ENCODE measurements at places on chromosomes 11 and 22. TPM values are rescaled to one million over a fixed set of nuclear protein-coding genes. Genes with fewer than 3 reads are reported as not detected.

The SLN gene
- not detected for total RNA-seq

The VPS26B gene
- total RNA-seq = 42.4 TPM

The VSTM5 gene
- total RNA-seq = not detected

The SHANK2 gene
- 2.1 TPM for total RNA-seq

The CHCHD10 gene
- total RNA-seq = 61.8 TPM

The DDX25 gene
- 1.7 TPM for total RNA-seq

The PRSS23 gene
- total RNA-seq = 29.4 TPM

The MMP7 gene
- 0.20 TPM for total RNA-seq

DNA sequence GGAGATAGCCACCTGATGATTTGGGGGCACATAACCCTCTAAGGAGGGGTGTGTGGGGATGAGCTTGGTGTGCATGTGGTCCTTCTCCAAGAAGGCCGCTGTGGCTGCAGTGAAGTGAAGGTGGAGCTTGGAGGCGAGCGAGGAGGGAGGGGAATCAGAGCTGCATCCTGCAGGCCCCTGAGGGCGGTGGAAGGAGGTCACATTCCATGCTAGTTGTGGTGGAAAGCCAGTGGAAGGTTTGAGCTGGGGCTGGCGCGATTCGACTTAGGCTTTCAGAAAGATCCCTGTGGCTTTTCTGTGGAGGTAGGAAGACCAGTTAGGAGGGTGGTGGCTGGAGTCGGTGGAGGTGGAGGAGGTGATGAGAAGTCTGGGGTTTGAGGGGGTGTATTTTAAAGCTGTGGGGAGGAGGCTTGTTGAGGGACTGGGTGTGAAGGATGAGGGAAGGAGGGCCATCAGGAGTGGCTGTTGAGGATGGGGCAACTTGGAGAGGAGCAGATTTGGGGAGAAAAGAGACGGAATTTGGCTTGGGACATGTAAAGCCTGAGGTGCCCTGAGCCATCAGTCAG, 62.0 kb downstream of the TBC1D22A start:
- no peak for DNase-seq

GRCh38 chr22:27815826-27816530, 14.4 kb upstream of the MN1 start:
- no peak for DNase-seq

DNA sequence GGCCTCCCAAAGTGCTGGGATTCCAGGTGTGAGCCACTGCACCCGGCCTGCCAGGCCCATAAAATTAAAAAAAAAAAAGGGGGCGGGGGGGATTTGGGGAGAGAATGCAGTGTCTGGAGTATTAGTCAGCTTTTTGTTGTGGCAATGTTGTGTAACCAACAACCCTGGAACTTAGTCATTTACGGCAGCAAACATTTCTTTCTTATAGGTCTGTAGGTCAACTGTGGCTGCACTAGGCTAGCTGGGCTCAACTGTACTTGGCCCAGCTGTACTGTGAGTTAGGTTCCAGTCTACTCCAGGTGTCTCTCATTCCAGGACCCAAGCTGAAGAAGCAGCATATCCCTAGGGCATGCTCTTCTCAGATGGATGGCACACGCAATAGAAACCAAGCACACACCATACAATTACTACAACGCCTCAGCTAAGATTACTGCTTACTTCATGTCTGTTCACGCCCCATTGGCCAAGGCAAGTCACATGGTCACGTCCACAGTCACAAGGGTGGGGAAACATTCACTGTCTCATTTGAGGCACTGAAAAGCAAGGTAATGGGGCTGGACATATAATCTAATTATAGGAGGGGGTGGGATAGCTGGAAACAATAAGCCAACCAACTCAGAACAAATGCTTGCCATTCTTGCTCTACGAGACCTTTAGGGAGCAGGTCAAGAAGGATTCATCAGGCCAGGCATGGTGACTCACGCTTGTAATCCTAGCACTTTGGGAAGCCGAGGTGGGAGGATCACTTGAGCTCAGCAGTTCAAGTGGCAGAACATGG, 10.4 kb upstream of the SPINDOC start:
- no peak for DNase-seq

- DNase-seq = no peak
Measured at GRCh38 chr11:1055109-1055703, 18.7 kb upstream of the MUC6 start.

- no peak for DNase-seq
Measured at GRCh38 chr11:43835104-43835503, 45.5 kb upstream of the ALKBH3 start.

DNA sequence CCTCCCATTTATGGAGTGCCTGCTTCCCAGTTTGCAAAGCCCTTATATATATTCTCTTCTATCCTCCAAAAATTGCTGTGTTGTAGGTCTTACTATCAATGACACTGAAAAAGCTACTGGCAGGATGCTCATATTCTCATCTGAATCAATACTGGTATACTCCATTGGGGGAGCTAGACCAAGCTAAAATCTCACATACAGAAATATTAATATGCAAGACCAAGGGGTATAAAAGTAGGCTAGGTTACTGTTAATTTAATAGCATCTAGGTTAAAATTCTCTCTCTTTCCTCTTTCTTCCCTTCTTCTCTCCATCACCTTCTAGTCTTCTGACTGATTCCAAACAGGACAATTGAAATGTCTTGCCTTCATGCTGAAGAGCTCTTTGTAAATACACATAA, 17.1 kb upstream of the BDNF start:
- DNase-seq = no peak

DNA sequence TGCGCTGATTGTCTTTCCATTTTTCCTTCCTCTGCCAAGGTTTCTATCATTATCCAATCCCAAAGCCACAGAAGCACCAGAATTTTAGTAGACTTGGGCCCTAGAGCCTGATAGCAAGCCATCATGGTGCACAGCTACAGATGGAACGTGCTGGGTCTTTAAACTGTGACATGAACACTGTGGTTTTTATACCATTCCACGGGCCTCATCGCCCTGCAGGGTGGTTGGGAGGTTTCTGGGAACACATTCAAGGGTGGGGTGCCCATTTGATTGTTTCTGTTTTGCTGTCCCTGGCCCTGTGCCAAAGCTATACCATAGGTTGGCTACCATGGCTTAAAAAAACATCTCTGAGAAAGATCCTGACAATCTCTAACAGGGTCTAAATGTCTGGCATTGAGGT, 151.9 kb downstream of the CACNA1I start:
- DNase-seq = no peak

GRCh38 chr22:49544286-49544685, 283.4 kb downstream of the BRD1 start:
- DNase-seq = peak; percentile 20

DNA sequence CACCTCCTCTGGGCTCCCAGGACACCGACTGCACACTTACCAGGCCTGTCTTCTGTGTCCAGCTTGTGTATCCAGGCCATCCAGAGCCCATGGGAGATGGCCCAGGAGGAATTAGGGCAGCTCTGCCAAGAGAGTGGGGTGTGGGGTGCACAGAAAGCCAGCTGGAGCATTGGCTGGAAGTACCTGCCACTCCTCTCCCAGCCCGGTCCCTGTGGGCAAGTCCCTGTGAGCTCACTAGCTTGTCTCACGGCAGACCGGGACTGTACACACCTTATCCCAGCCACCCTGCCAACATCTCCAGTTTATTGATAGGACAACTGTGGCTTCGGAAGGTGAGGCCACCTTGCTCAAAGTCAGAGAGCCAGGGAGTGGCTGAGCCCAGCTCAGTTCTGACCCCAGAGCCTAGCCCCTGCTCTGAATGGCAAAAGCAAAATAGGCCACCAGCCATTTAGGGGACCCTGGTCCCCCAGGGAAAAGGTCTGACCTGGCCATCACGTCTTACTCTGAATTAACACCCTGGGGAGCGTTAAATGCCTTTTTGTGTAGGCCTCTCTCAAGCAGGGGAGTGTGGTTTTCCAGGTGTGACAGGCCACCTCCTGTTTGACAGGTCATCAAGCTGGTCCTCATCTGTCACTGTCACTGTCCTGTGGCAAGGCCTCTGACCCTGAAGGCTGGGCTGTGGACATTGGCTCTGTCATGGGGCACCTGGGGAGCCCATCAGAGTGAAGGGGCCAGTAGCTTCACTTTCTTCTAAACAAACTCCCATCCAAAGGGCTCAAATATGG, 15.1 kb downstream of the UQCR10 start:
- DNase-seq = no peak

- DNase-seq = no peak
Measured at GRCh38 chr11:58485961-58486360, 21.9 kb downstream of the OR5B21 start.

- DNase-seq = peak; percentile 42
Measured at GRCh38 chr11:47980907-47981621, 705 bp downstream of the PTPRJ start.

DNA sequence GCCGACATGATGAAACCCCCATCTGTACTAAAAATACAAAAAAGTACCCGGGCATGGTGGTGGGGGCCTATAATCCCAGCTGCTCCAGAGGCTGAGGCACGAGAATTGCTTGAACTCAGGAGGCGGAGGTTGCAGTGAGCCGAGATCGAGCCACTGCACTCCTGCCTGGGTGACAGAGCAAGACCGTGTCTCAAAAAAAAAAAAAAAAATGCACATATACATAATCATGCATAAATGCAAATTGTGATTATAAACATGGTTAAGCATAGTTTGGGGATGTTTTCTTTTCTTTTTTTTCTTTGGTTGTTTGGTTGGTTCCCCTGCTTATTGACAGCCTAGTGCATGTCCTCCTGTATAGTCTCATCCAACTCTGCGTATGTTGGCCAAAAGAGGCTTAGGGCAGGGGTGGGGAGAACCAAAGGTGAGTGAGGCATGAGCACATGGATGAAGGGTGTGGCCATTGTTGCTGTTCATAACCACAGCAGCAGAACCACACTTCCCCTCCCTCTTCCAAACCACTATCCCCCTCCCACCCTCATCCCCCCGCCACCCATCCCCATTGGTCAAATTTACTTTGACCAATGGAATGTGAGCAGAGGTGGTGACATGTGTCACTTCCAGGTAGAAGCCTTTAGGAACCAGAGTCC, 6.9 kb upstream of the VPS37C start:
- no peak for DNase-seq

- peak; percentile 58 for DNase-seq
Measured at GRCh38 chr11:71086687-71087258, 165.6 kb downstream of the SHANK2 start.

- no peak for DNase-seq
Measured at GRCh38 chr11:107259811-107260221, 197.8 kb downstream of the CWF19L2 start.

DNA sequence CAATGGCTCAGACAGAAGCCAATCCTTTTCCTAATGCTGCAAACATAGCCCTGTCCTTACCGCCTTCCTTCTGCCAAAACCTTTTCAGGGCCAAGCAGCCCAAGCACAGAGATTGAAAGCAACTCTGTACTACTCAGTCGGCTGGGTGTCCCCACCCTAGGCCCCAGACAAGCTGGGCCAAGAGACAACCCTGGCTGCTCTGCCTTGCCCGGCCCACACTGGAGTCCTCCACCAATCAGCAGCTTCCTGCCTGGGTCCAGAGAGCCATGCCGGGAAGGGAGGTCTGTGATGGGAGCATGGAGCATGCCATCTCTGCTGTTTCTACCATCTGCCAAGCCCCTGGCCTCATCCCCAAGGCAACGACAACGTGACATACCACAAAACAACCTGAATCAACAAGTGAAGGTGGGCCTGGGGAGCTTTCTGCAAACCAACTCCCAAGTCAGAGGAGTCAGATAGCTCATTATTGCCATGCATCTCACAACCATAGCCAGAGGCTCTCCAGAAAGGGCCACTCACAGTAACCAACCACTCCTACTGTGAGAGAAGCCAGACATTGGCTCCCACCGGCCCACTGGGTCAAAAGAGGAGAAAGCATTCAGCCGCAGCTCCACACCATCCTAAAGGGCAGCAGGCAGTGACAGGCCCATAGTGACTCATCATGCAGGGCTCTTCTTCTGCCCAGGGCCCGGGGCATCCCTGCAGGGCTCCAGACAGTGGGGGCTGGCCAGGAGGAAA, 18.2 kb downstream of the PATZ1 start:
- no peak for DNase-seq

DNA sequence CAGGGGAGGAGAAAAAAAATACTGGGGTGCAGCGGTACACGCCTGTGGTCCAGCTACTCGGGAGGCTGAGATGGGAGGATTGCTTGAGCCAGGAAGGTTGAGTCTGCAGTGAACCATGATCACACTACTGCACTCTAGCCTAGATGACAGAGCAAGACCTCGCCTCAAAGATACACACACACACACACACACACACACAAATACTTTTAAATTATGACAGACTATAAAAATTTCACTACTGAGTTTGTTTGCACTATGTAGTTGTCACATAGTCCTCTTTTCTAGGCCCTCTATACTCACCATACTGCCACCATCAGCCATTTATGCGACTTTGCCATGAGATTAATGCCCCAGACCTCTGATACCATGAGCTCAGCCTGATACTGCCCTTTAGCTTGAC, 109.6 kb downstream of the MRTFA start:
- no peak for DNase-seq

GRCh38 chr11:11977206-11977938, 31.1 kb downstream of the DKK3 start:
- DNase-seq = no peak

DNA sequence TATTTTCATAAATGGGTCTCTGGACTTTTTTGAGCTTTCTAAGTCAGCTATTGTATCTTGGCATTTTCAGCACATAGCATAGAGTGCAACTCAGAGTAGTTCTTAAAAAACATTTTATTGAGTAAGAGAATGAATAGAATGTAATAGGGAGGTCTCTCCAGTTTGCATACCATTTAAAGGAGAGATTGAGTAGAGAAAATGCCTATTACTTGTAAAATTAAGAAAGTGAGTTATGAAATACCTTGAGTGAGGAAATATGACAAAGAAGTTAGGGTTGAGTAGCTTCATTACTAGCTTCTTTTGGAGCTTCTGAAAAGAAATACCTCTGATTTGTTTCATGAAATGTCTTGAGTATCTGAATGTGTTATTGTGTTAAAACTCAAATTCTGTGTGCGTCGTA, 140.0 kb downstream of the AASDHPPT start:
- DNase-seq = no peak

GRCh38 chr11:120774591-120775386, 249.1 kb upstream of the TBCEL start:
- no peak for DNase-seq

DNA sequence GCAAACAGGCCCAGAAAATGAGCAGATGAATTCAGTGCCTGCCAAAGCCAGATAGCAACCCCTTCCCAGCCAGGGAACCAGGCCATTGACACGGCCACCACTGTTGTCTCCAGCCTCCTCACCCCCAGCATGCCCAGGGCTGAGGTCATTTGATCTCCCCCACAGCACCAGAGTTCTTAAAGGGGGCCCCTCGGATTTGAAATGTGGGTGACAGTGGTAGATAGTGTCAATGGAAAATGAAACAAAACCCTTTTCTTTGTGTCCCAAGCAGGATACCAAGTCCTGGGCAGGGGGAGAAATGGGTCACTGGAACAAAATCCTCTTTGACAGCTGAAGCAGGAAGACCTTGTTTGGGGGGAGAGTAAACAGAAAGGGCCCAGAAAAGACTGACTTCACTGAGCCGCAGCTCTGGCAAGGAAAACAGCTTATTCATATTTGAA, 14.3 kb upstream of the ACCSL start:
- peak; percentile 26 for DNase-seq

All from mesothelial cell of epicardium (in vitro differentiated cells).